ENCODE measurements at places on chromosomes 1 and 21.

DNA sequence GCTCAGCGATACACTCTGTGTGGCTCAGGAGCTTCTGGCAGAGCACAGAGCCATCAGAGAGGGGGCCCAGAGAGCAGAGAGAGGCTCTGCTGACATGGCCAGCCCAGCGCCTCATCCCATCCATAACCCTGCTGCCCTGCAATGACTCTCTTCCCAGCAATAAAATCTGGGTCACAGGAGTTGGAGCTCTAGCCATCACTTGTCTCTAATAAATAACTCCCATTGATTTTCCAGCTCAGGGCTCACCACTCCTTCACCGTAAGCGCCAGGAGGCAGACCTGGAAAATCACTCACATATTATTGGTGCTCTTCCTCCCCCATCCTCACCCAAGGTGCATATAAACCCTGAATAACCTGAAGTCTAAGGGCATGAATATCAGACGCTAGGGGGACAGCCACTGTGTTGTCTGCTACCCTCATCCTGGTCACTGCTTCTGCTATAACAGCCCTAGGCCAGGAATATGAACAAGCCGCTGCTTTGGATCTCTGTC lies at the start of gene APCS:
Gene APCS (plus strand): TSS at position 366 of the 491 bp plus-strand sequence. CDS start 96 bp downstream, at position 462.
- no peak for DNase-seq

GRCh38 chr21:44593598-44594405 lies 1.5 kb upstream of the KRTAP10-6 start:
- DNase-seq: no peak

GRCh38 chr1:46522184-46522968 lies 29.1 kb downstream of the KNCN start:
- peak; percentile 47 for DNase-seq

- DNase-seq: no peak
Measured at GRCh38 chr1:69294171-69294570, 273.6 kb upstream of the LRRC7 start.

GRCh38 chr1:221693087-221693486 lies 48.8 kb downstream of the DUSP10 start:
- no peak for DNase-seq

GRCh38 chr1:210293171-210293607 lies 35.5 kb upstream of the HHAT start:
- no peak for DNase-seq

DNA sequence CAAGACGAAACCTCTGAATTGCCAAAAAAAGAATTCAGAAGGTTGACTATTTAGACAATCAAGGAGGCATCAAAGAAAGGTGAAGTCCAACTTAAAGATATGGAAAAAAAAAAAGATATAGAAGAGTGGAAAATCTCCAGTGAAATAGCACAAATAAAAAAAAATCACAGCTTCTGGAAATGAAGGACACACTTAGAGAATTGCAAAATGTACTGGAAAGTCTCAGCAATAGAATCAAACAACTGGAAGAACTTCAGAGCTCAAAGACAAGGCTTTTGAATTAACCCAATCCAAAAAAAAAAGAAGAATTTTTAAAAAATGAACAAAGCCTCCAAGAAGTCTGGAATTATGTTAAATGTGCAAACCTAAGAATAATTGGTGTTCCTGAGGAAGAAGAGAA lies 31.8 kb downstream of the CD2 start:
- no peak for DNase-seq

DNA sequence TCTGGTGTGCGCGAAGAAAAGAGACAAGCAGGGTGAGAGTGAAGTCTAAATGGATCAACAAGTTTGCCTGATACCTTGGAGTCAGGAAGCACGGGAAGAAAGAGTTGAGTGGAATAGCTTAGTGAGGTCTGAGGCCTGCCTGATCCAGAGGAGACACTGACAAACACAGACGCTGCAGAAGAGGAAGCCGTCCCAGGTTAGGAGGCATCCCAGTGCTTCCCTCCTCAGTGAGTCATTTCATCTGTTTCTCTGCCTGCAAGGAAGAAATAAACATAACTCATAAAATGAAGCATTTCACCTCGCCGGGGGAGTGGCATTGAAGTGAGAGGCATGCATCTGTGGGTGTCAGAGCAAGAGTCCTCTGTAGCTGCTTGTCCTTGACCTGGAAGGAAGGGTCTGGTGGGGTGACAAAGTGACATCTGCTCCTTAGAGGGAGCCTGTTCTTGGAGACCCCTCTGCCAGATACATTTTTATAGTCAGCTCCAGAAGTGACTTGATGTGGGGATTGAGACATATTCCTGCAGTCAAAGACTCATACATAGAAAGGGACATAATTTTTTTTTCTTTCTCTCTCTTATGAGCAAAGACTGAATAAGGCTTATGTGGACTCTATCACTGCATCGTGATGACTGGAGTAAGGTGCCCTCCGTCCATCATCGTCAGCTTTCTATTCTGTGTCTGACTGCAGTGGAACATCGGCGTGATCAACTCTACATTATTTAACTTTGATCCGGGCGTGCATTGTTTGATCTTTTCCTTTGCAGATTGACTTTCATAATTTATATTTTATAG lies 256.7 kb downstream of the KIF26B start:
- DNase-seq: no peak

GRCh38 chr1:58857680-58858673 lies 74.1 kb upstream of the JUN start:
- DNase-seq: peak; percentile 84

- no peak for DNase-seq
Measured at GRCh38 chr21:36732217-36732616, 33.3 kb downstream of the SIM2 start.

DNA sequence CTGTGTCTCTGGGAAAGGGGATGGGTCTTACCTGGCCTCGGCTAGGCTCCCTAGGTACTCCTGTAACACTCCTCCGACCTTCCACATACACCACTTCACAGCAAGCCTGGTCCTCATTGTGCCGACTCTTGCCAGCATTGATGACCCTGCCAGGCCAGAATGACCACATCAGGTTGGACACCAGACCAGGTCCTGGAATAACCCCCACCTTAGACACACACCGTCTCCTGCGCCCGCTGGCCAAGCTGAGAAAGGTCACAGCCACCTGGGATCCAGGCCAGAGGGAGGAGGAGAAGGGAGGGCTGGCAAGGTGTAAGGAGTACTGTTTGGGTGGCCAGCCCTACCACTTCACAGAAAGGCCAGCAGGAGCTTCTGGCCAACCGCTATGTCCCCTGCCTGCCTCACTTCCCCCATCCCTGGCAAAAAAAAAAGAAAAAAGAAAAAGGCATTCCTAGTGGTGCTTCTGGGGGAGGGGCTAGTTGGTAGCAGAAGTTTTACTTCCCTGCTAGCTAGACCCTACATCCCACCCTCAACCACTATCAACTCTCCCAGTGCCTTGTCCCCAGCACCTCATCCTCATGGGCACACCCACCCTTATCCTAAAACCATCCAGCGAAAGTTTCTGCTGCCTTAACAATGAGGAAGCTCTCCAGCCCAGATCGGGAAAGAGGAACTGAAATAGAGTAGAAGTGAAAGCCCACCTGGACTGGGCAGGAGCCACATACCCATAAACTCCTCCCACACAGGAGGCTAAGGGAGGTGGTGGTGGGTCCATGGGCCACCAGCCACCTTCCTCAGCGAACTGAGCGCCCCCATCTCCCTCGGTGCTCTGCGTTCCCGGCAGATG lies 1.4 kb downstream of the PPM1J start:
- peak; percentile 60 for DNase-seq

DNA sequence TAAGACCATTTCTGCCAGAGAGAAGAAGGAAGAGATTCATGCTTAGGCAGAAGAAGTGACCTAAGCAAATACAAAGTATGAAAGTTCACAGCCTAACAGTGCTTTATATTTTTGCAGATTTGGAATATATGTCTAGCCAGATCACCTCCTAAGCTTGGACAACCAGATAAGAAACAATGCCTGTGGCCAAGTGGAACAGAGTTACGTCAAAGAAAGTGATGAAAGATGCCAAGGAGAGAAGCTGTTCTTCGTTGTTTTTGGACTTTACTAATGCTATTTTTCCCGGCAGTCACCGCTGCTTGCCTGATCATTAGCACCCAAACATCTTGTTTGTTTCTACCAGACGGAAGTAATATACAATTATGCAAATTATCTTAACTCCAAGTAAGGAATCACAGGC lies 489.2 kb upstream of the C1orf87 start:
- DNase-seq: no peak

DNA sequence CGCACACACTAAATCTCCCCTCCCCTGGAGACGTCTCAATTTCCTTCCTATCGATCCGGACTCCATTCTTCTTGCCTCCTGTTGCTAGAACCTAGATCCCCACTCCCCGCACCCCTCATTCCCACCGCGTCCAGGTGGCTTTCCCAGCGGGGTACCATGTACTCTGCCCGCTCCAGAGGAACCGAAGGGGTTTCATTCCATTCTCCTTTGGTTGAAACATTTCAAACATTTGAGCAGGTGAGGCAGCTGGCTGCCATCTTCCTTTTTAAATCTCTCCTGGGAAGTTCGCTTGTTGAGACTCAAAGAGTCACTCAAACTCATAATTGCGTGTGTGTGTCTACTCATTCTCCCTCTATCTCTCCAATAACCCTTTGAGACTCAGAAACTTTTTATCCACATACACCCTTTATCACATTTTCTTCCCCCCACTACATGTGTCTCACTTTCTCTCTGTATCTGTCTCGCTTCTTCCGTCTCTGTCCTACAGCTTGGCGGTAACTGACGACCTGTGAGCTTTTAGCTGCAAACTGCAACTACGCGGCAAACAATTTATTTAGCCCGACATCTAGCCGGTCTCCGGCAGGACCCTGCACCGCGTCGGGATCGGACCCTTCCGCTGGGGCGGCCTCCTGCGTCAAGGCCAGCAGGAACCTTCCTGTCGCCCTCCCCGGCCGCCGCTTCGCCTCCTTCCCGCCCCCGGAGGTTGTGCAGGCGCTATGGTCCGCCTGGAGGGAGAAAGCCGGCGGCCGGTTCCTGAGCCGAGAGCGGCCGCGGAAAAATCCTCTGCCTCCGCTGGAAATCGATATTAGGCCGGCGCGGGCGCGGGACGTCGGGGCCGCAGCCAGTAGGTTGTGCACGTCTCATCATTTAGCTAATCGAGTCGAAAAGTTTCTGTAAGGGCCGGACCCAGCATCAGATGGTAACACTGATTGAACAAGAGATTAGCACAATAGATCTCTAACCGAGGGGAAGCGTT lies 3.0 kb upstream of the FOXD3 start:
- DNase-seq: no peak

DNA sequence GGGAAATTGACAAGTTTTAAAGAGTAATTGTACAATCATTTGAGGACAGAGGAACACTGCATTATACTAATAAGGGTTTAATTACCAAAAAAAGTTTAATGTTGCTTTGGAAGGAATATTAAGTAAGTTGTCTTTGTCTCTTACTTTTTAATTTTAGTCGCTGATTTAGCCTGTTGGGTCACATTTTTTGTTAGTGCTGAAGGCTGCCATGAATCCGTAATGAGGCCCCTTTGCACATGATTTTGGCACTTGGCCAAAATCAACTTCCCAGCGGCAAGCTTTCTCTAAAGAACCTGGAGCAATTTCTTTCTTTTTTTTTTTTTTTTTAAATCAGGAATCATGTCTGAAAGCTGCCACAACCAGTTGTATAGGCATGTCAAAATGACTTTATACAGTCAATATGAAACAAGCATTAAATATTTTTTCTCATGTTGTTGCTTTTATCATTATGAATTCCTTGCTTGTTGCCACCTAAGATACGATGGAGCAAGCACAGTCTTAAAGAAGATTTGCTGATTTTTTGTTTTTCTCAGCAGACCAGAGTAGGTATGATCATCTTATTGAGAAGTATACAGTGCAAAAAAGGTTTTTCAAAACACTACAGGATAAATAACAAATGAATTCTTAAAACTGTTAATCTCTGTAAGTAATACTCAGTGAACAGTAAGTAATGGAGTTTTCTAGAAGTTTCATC lies 690.4 kb downstream of the USP25 start:
- no peak for DNase-seq

DNA sequence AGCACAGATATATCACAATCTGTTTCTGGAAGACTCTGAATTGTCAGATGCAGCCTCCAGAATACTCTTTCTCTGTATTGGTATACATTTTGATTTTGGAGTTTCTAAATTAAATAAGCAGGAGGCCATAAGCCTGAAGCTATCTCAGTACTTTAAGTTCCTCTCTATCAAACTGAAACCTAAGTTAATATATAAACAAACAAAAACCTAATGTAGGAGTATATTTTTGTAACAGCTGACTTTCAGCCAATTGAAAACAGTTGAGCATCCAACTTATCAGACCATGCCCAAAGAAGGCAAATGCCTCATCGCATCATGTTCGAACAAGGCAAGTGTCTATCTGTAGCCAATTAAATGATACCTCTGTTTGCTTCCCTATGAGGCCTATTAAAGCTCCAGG lies 1054.4 kb downstream of the AMY1C start:
- no peak for DNase-seq

DNA sequence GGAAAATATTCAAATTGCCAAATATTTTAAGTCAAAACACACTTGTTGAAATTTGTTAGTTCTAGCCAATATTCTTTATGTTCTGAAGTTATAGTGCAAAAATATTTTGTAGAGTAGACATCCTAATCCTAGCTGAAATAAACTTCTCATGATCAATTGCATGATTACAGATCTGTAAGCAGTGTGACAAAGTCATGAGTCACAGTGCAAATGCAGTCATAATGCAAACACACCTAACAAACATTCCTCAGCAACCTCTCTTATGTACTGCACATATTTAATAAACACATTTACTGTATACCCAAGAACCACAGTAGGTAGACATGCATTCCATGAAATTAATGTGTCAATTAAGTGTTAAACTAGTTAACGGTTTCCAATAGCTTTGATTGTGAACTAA lies 1857.4 kb downstream of the NCAM2 start:
- DNase-seq: no peak

- DNase-seq: no peak
Measured at GRCh38 chr21:21673959-21674358, 675.8 kb downstream of the NCAM2 start.

GRCh38 chr21:18646116-18646515 lies 242.5 kb upstream of the TMPRSS15 start:
- no peak for DNase-seq

- DNase-seq: no peak
Measured at GRCh38 chr21:40120940-40121575, 253.8 kb downstream of the PCP4 start.

GRCh38 chr1:38243106-38243505 lies 196.5 kb upstream of the POU3F1 start:
- no peak for DNase-seq

DNA sequence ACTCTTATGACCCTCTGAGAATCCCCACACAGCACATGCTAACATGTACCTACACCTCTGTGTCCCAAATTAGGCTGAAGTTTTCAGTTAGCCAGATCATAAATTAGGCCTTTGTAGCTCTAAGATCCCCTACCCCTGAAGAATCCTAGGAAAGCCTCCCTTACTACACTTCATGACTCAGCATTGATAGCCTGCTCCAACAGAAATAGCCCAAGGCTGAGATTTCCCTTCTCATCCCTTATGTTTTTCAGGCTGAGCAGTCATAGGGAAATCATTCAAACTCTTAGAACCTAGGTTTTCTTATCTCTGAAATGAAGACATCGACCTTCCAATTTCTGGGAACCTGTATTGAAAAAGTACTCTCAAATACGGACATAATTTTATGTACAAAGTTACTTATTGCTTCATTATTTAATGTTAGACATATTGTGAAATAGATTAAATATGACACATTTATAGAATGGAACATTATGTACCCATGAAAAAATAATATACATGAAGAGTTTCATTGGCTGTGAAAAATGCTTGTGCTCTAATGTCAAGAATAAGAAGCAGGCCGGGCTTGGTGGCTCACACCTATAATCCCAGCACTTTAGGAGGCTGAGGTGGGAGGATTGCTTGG lies 122.4 kb upstream of the UBE2U start:
- no peak for DNase-seq
